ENCODE measurements at places on chromosomes 2 and 18.

DNA sequence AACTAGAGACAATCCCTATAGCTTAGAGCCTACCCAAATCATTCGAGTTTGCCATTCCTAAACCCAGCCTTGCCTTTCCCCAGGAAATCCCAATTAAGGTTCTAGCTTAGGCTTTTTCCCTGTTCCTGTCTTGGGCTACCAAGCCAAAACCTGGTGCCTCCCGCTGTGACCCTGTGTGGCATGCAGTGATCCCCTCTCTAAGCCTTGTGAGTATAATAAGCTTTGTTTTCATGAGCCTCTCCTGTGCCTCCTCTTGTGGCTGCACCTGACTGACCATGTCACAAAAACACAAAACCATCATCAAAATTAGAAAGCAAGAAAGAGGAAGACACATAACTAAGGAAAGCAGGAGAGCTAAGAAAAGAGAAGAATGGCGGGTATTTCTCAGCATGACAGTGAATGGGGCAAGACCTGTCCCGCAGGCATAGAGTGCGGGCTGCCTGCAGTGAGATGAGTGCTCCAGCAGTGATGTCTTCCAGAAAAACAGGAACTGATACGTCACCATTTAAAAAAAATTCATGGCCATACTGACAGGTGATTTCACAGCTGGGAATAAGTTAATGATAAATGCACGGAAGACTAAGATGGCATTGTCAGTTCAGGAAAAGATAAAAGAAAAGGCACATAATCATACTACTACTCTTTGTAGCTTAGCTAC lies 9.2 kb upstream of the PAIP2B start:
- no peak for DNase-seq

GRCh38 chr2:101971836-101972235 lies 19.9 kb upstream of the IL1R2 start:
- DNase-seq: no peak

DNA sequence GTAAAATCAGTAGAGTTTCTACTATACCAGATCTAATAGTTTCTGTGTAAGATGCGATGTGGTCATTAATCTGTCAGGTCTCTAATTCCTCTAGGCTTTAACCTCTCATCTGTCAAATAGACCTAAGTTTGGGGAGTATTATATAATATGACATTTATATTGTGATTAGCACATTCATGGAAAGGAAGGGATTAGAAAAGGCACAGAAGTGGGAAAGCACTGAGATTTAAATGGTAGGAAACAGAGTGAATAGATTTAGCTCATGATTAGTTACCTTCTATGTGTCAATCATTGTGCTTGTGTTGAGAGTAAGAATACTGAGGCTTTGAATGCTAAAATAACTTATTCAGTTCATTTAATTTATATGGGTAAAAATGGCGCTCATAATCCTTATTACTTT lies 118.0 kb downstream of the LRP1B start:
- no peak for DNase-seq

DNA sequence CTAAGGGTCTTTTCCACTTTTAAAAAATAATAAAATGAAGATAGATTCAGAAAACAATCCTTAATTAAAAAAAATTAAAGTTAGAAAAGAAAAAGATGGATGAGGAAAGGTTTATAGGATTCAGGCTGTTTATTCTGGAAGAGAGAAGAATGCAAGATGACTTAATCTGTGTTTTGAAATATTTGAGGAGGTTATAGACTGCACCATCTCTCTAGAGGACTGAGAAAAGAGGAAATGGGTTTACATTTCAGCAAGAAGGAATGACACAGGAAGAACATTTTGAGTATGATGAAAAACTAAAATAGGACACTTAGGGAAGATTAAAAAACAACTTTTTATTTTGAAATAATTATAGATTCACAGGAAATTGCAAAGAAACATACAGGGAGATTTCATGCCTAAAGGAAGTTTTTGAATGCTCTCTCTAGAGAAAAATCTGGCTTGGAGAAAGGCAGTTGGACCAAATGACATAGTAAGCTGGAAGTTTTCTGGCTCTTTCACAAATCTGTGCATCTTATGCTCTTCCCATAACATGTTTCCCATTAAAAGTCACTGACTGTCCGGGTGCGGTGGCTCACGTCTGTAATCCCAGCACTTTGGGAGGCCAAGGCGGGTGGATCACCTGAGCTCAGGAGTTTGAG lies 75.0 kb downstream of the CERS6 start:
- no peak for DNase-seq

DNA sequence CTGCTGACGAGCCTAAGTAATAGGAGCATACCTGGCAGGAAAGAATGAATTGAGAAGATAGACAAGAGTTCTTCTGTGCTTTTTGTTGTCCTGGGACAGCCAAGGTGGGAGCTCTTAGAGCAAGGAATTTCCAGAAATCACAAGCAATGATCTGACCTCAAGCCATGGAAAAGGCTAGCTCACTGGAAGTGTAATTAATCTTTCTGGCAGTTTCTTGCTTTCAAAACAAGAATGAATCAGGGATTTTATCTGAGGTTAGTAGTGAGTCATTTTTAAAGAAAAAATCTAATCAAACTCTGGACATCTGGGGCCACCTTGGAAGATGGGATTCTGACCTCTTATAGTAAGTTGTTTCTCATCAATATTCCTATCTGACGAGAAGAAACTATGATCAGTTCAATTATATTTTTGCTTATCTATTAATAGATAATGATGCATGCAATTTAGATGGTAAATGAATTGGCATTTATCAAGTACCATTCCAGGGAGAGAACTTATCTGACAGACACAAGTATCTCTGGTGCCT lies 98.0 kb downstream of the ADCYAP1 start:
- DNase-seq: no peak

GRCh38 chr2:165776013-165776412 lies 18.0 kb downstream of the GALNT3 start:
- no peak for DNase-seq

GRCh38 chr2:5365871-5366461 lies 326.2 kb upstream of the SOX11 start:
- no peak for DNase-seq

DNA sequence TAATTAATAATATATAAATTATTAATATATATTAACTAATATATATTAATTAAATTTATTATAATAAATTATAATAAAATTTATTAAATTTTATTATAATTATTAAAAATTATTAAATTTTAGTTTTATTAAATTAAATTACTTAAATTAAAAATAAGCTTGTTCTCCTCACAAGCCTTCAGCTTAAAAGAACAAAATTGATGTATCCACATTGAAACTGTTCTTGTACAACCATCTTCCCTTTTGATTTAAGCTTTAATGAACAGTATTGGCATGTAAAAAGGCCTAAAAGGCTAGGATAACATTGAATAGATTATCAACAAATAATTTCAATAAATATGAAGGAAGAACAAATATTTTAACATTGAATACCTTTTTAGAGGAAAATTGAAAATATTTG lies 62.4 kb upstream of the XIRP2 start:
- DNase-seq: no peak

DNA sequence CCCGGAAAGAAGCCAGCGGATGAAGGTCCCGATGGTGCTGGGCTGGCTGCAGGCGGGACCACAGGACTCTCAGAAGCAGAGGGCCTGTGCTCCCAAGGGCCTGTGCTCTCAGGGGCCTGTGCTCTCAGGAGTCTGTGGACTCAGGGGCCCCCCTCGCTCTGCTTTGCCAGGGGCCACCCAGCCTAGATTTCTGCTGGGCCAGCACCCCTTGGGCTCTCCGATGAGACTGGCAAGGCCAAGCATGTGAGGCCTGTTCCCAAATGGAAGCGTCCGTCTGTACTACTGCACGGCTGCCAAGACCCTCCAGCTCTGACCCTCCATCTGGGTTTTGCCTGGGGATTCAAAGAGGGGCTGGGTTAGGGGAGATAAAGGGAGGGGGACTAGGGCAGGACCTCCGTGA lies 54.6 kb downstream of the SH3BP4 start:
- DNase-seq: no peak

- DNase-seq: no peak
Observed at GRCh38 chr2:201833781-201834180, 27.4 kb downstream of the CDK15 start.

- DNase-seq: no peak
Observed at GRCh38 chr18:33350256-33350655, 90.3 kb downstream of the CCDC178 start.

- no peak for DNase-seq
Observed at GRCh38 chr2:152420363-152420762, 85.4 kb downstream of the FMNL2 start.

DNA sequence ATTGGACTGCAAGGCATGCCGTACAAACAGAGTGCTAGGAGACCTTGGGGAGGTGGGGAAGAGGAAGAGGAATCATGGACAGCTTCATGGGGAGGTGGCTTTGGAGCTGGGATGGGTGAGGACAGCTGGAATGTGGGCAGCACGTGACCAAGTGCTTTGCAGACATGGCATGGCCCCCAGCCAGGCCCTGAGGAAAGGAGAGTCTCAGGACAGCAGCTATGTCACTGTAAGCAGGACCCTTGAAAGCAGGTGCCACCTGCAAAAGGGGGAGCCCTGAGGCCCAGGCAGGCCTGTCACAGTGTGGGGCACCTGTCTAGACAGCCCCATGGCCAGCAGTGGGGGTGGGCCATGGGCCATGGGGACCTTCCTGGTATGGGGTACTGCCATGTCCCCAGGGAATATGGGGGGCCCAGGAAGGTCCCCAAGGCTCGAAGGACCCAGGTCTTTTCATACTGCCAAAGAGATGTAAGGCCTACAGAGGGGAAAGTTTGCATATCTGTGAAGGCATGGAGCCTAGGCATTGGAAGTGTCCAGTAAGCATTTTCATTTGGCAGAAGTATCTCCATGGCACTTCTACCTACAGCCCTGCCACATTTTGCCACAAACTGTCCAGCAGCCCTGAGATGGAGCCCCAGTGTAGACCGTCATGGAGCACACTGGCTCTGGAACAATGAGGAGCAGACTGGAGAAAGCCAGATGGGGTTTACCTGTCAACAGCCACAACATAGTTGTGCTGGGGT lies 9.9 kb downstream of the PAX8 start:
- no peak for DNase-seq
